ENCODE measurements at places on chromosomes 11 and 22. TPM values are rescaled to one million over a fixed set of nuclear protein-coding genes. Genes with fewer than 3 reads are reported as not detected.

Gene TMEM191C
- 2.1 TPM for total RNA-seq

Gene CHRM1
- total RNA-seq: not detected

Gene CTNND1
- 144 TPM for total RNA-seq

GRCh38 chr22:37884420-37884819 is 21.7 kb upstream of the MICALL1 start:
- DNase-seq: no peak
